Activated T-cell treated with anti-CD3 and anti-CD28 coated beads for 24 hours (primary cell): ENCODE measurements at places on chromosomes 6 and 20.

GRCh38 chr20:50191544-50192363 lies 1.1 kb downstream of the CEBPB start:
- peak; percentile 41 for DNase-seq

- no peak for DNase-seq
Measured at GRCh38 chr20:63696306-63696627, 185 bp upstream of the TNFRSF6B start.

- DNase-seq: no peak
Measured at GRCh38 chr6:95973976-95974375, 41.8 kb upstream of the FUT9 start.

GRCh38 chr6:49801525-49801924 lies 14.4 kb upstream of the PGK2 start:
- no peak for DNase-seq

- DNase-seq: no peak
Measured at GRCh38 chr20:10004900-10005299, 29.9 kb upstream of the ANKEF1 start.

DNA sequence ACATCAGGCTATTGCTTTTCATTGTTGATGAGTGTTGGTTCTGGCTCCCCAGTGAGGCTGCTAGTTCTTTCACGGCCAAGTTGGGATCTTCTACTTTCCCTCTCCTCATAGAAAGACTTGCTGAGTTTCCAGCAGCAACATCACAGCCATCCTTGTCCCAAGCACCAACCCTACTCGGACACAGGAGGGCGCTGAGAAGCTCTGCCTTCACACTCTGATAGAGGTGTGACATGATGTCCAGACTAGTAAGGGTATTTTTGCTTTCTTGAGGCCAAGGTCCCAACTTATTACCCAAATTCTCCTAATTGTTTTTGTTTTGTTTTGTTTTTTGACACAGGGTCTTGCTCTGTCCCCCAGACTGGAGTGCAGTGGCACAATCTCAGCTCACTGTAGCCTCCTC lies 3.0 kb upstream of the GCM1 start:
- no peak for DNase-seq

GRCh38 chr6:107059606-107060005 lies 31.6 kb downstream of the MTRES1 start:
- no peak for DNase-seq

DNA sequence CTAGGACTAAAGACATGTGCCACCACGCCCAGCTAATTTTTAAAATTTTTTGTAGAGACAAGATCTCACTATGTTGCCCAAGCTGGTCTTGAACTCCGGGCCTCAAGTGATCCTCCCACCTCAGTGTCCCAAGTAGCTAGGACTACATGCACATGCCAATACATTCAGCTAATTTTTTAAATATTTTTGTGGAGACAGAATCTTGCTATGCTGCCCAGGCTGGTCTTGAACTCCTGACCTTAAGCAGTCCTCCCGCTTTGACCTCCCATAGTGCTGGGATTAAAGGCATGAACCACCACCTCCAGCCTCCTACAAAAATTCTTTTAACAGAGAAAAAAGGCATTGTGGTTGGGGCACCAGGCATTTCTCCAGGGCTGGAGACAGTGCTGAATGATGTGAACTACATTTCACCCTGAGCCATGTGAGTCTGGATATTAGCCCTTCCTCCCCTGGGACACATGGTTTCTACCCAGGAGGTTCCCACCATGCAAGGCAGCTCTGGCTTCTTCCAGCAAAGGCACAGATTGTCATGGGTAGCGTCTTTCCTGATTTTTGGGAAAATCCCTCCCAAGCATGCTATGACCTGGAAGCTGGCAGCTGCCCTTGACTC lies 36.3 kb upstream of the CMTR1 start:
- DNase-seq: no peak

GRCh38 chr6:163147994-163148393 lies 266.5 kb upstream of the QKI start:
- DNase-seq: no peak

DNA sequence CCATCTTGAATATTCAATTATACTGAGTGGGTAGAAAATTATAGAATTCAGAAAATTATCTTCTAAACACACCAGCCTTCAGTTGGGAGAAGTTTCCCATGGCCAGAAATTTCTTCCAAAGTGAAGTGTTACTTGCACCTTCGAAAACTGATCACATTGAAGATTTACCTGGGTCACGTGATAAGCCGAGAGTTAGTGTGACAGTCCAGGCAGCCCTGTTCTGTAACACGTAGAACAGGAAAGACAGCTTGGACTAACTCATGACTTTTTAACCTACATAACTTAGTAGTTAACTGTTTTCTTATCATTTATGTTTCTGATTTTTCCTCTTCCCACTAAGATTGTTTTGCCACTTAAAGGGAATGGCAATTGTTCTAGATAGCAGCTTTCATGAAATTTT lies 118.3 kb upstream of the MTHFD1L start:
- DNase-seq: no peak

GRCh38 chr6:111157412-111157811 lies 70.1 kb downstream of the SLC16A10 start:
- DNase-seq: no peak

- no peak for DNase-seq
Measured at GRCh38 chr6:8086755-8087306, 15.5 kb downstream of the EEF1E1 start.

DNA sequence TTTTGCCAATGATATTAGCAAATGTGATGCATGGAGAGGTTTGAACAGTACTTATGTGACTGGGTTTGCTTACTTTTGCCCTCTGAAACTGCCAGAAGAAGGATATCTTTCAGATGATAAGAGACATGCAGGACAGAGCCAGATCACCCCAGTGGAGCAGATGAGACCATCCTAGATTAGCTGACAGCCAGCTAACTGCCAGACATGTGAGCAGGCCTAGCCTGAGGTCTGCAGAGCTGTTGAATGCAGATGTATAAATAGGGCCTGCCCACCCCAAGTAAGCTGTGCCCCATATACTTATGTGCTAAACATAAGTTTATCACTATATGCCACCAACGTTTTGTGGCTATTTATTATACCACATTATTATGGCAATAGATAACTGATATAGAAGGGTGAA lies 5.9 kb downstream of the ZSCAN31 start:
- DNase-seq: no peak

GRCh38 chr20:44646023-44646640 lies 5.4 kb downstream of the ADA start:
- no peak for DNase-seq

DNA sequence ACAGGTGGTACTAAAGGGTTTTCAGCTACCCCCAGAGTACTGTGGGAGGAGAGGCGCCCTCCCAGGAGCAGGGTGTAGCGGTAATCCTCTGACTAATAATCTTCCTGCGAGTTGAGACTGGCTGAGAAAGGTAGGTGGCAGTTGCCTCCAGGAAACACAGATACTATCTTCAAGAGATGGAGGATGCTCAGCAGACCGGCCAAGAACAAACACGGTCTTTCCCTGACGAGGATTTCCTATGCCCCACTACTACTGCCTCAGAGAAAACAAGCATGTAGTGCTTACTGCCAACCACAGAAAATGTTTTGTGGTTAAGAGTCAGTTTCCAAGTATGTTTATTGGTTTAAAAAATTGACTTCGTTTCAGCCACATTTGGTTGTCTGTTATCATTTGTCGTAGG lies 26.8 kb downstream of the C6orf89 start:
- DNase-seq: peak; percentile 49

GRCh38 chr6:132910759-132911158 lies 96.4 kb downstream of the RPS12 start:
- no peak for DNase-seq

DNA sequence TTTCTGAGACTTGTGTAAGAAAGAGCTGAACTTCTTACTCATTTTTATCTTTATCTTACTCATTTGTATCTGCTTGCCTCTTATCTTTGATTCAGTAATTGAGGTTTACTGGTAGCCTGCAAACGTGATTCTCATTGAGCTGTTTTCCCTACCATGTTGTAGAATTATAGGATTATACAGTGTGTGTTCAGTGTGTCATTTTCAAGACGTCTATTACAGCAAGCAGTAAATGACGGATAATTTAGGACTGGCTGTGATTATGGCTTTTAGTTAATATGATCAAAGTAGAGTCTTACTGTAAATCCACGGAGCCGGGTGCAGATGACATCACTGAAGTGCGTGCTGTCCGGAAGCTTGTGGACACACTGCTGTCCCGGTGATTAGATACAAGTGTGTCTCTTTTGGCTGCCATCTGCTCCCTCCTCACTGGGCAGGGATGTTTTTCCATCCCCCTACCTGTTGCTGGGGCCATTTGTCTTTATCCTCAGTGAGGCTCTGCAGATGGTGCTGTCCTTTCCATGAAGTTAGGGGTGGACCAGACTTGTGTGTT lies 6.0 kb downstream of the NELFCD start:
- no peak for DNase-seq

DNA sequence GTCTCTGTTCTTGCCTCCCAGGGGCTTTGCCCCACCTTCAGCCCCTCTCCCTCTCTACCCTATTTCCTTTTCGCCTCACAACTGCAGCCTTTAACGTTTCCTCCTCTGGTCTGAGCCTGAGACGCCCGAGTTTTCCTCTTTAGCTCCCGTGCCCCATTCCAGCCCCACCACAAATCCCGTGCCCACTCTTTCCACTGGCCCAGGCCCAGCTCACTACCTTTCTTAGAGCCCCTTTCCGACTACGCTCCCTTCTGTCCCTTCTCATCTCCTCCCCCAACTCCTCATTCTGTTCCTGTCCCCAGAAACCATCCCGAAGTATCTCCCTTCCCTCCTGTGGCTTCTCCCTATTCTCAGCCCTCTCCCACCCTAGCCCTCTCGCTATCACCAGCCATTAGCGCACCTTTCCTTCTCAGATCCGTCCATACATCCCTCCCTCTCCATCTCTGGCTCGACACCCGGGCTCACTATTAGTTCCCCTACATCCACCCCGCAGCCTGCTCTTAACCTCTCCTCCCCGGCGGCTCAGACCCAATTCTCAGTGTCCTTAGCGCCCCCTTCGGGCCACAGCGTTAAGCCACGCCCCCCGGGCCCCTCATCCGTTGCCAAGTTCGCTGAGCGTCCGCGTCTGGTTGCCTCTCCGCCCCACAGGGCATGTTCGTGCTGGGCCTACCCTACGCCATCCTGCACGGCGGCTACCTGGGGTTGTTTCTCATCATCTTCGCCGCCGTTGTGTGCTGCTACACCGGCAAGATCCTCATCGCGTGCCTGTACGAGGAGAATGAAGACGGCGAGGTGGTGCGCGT lies 2.7 kb downstream of the SLC32A1 start:
- DNase-seq: peak; percentile 48

GRCh38 chr6:28588666-28589065 lies 63.0 kb downstream of the GPX5 start:
- DNase-seq: no peak

DNA sequence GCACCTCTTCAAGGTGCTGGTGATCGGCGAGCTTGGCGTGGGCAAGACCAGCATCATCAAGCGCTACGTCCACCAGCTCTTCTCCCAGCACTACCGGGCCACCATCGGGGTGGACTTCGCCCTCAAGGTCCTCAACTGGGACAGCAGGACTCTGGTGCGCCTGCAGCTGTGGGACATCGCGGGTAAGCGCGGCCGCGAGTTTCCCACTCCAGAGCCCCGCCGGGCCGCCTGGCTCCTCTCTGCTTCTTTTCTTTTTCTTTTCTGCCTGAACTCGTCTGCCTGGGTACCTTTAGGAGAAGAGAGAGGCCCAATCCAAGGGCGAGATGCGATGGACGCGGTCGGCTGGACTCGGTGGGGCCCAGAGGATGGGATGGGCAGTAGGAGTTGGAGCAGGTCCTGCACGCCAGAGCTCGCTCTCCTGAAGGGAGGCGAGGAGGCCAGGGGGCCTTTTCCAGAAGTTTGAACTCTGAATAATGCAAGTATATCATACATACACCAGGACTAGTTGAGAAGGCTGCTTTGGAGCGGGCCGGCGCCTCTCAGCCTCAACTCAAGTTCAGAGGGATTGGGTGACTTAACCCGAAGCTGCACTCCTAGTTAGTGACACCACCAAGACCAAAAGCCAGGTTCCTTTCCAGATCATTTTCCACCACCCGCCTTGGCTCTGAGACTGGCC lies 445 bp downstream of the RAB32 start:
- DNase-seq: no peak

DNA sequence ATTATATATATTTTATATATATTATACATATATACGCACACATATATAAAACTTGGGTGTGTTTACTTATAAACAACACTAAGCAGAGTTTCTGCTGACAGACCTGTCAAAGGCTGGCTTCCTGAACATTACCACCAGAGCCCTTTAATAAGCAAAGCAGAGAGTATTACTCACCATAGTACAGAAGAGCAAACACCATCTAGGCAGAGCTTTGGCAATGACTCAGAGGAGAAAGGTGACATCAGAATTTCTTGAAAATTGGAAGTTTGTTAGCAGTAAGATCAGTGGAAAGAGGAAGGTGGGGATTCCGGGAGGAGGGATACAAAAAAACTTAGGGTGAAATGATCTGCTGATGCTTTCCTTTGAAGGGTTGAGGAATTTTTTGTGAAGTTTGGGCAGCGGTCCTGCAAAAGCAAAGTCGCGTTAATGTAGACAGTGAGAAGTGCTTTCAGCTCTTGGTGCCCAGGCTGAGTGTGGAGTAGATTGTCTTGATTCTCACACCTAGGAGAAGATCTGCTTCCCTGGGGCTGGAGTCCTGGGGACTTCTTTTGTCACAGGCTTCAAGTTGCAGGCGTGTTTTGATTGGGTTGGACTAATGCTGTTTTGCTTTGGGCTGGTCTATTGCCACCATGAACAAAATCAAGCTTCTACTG lies 109.6 kb upstream of the BACH2 start:
- DNase-seq: no peak

DNA sequence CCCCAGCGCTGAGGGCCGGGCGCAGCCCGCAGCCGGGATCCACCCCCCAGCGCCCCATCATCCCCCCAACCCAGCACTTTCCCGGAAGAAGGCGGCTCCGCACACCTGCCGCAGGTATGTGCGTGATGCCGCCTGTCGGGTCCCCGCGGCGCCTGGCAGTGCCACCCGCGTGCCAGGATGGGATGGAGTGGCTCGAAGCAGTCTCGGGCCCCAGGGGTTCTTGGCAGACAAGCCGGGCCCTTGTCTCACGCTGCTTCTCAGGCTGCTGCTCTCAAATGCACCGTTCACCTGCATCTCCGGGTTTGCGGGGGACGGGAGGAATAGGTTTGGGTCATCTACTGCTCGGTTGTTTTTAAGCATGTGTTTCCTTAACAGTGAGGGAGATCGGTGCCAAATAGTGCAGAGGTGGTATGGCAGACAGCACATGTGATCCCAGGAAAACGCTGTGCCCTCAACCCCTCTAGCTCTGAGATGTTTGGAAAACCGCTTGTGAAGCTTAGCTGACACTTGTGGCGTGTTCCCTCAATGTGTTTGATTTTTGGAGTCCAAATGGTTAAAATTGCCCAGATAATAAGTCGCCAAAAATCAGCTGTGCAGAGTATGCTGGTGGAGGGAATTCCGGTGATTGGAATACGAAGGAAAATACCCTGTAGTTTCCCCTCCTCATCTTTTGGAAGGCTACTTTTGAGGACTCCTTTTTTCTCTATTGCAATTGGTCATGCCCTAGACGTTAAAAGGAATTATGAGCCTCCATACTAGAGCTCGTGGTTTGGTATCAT lies 926 bp downstream of the MYLIP start:
- DNase-seq: peak; percentile 8

- no peak for DNase-seq
Measured at GRCh38 chr6:163344411-163344810, 70.1 kb upstream of the QKI start.

GRCh38 chr6:136014454-136015437 lies 163.2 kb downstream of the PDE7B start:
- DNase-seq: no peak

- DNase-seq: peak; percentile 7
Measured at GRCh38 chr6:157143171-157143889, 180.0 kb downstream of the TMEM242 start.
